ENCODE measurements at places on chromosomes 12 and 14.

DNA sequence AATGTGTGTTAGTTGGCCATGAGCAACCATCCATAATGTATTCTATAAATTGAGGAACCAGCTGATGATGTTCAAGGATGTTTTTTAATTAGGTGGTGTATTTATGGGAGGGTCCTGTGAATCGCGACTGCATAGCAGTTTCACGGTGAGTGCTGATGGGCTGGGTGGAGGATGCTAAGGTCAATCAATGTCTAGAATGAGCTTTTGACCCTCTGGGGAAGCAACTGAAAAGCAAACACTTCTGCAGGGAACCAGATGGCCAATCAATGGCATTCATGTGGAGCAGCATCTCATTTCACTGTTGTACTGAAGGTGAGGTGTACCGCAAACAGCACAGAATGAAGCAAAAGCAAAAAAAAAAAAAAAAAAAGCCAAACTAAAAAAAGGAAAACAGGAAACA is 676.1 kb upstream of the TMEM132C start:
- DNase-seq = no peak

GRCh38 chr12:123457980-123458779 is at the start of gene SNRNP35:
Gene SNRNP35, plus strand, starts transcription at chr12:123458139. Its CDS starts 7,402 bp downstream, at chr12:123465541.
- peak; percentile 90 for DNase-seq

DNA sequence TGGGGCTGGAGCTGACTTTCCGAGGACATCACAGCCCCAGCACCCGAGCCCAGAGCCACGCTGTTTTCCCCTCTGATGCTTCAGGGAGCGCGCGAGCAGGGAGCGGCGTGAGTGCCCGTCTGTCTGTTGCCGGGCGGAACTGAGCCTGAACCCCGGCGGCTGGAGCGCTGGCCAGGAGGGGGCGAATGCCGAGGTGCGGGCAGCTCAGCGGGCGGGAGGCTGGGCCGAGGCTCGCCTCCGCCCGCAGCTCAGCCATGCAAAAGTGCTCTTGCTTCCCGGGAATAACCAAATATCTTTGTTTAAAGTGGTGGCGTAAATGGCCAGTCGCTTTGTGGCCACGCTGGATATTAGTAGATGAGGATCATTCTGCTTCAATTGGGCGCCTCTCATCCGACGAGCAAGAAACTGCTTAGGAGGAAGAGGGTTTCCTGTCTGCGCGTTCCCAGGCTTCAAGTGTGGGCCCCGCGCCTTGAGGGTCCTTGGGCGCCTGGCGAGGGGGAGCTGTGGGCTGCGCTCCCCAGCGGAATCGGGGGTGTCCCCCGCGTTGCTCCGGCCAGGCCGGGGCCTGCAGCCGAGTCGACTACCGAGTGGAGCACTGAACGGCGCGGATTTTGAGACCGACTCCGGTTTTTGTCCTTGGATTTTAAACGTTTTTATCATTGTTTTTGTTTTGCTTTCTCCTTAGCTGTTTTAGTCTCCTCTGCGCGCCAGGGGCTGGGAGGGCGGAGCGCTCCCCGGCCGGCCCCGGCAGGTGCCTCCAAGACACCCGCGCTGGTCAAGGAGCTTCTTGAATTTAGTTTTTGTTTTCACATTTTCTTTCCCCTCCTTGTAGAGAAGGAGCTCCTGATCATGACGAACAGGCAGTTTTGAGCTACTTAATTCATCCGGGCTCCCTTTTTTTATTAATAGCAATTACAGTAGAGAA is 831 bp upstream of the NKX2-1 start:
- DNase-seq = no peak

GRCh38 chr12:129127211-129127610 is 273.9 kb downstream of the GLT1D1 start:
- no peak for DNase-seq

GRCh38 chr12:99976762-99977161 is 8.0 kb downstream of the ANKS1B start:
- DNase-seq = no peak

DNA sequence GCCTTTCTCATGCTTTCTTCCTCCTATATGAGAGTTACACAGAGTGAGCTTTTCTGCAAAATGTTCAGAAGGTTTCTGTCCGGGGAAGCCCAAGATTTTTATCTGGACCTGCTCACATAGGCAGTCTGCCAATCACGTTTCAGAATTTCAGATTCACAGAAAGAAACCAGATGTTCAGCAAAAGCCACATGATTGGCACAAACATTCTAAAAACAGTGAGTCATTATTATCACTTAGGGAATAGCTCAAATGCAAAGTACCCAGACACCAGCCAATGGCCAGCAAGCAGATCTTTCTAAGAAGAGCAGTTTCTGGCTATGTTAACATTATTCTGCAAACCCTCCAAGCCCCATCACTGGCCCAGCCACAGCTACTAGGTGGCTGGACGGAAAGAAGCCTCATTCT is 1558.5 kb upstream of the TMEM132C start:
- peak; percentile 95 for DNase-seq

DNA sequence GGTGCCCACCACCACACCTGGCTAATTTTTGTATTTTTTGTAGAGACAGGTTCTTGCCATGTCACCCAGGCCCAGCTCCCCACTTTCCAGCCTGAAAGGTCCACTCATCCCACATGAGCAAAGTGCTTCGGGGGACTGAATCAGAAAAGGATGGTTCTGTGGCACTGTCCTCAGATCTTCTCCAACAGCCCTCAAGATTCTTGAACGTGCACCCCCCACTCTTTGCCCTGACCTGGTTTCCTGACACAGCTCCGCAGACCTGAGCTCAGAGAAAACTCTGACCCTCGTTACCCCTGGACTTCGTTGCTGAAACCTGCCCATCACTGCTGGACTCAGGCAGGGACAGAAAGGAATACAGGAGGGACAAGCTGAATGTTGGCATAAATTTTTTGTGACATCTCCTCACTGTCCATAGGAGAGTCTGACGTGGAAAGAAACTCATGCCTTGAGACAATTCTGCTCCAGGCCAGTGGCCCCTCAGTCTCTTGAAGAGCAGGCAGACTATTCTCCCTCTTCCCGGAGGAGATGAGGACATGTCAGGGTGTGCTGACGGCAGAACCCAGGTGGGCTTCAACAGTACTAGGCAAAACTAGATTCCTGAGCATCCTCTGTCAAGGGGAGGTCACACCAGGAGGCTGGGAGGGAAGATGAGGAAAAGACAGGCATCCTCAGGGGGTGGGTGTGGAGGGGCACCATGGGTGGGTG is 149.3 kb downstream of the DPF3 start:
- no peak for DNase-seq

- no peak for DNase-seq
Measured at GRCh38 chr12:126726481-126727217, 1540.3 kb upstream of the TMEM132C start.

DNA sequence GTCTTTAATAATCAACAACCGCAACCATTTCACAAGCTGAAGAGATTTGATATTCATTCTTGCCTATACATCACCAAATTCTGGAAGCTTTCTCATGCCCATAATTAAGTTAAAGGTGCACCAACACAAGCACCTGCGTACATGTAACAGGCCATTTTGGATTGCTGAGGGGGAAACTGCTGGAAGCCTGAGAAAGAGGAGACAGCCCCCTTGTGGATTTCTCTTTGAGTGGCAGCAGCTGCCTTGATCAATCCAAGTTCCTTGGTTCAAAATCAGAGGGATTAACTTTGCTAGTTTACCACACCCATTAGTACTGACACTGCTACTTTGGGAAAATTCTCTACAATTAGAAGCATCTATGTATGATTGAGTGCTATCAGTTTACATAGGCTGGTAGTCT is 321.1 kb downstream of the NOVA1 start:
- no peak for DNase-seq

- DNase-seq = no peak
Measured at GRCh38 chr12:29201296-29201695, 52.2 kb downstream of the FAR2 start.

DNA sequence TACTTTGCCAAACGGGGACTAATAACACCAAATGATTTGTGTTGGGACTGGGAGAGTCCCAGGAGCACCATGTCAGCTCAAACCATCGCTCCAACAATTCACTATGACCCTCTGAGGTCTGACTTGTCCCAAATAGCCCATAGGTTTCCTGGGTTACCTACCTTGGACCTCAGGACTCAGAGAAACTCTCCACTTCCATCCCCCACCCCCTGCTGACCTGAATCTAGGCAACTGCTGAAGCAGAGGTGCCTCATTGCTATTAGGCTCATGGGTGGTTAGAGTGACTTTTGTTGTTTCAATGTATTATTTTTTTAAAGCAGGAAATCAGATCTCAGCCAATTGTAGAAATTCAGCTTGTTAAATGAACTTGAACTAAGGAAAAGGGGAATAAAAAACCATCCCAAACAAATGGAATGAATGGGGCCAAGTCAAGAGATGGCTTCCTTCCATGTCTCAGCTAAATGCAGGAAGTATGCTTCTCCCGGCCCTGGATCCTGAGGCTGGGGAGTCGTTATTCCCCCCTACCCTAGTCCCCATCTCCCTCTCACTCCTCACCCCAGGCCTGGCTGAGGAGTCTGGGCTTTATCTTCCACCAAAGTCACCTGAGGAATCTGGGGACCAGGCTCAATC is 80.9 kb upstream of the SLC24A4 start:
- DNase-seq = no peak

DNA sequence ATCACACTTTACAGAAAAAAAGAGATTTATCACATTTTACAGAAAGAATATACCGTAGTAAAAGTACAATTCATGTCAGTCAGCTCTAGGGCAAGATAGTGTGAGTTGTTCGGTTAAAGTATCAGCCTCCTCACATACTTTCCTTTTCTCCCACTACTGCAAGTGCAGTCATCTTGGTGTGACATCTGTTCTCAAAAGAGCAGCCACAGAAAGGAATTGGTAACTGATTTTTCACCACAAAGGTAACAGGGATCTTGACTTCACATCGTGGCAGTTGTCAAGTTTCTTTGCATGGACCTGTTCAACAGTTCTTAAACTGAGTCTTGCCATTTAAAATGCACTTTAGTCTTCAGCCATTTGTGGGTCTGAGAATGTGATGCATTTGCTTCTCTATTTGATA is 5.0 kb upstream of the E2F7 start:
- no peak for DNase-seq

- no peak for DNase-seq
Measured at GRCh38 chr12:105980085-105980484, 158.7 kb downstream of the NUAK1 start.

DNA sequence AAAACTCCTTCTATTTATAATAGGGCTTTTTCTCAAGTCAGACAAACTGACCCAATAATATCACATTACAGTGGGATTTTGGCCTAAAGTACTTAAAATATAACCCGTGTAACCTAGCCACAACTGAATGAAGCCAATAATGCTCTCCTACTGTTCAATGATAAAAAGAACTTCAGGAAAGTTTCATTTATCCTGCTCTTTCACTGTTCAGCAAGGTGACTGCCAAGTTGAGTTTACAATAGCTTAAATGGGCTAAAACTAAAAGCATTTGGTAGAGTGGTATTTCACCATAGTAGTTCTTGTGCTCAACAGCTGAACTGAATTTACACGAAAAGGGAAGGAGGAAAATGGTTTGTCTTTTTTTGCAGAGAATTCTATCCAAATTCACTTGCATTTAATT is 49.8 kb downstream of the CNTN1 start:
- DNase-seq = no peak

DNA sequence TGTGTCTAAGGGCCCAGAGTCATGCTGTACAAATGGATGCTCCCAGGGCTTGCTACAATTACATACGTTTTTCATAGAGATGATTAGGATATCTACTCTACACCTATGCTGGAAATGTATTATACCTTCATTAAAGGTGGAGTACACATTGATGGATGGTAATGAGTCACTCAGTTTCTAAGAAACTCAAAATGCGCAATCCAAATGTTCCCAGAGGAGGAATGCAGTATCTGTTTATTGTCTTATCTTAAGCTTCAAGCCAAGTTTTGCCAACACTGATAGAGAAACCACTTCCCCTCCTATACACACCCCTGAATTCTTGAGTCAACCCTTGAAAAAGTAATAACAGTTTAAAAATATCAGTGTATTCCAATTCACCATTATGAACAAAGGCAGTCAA is 266.6 kb upstream of the FAR2 start:
- peak; percentile 78 for DNase-seq

DNA sequence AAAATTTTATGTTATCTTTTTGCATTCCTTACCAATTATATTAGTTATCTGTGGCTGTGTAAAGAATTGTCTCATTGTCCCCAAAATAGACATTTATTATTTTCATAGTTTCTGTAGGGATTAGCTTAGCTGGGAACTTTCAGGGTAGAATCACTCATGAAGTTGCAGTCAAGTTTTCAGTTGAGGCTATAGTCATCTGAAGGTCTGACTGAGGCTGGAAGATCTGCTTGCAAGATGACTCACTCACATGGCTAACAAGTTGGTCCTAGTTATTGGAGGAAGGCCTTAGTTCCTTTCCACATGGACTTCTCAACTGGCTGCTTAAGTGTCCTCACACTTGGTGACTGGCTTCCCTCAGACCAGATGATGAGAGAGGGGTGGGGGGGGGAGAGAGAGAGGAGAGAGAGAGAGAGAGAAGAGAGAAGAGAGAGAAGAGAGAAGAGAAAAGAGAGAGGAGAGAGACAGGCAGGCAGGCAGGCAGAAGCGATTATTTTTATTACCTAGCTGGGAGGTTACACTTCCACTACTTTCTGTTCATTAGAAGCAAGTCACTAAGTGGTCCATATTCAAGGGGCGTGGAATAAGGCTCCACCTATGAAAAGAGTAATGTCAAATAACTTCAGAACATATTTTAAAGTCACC is 6.4 kb downstream of the AP5M1 start:
- peak; percentile 10 for DNase-seq

GRCh38 chr12:60144395-60144794 is 548.6 kb downstream of the SLC16A7 start:
- no peak for DNase-seq

GRCh38 chr14:39140170-39140569 is 26.0 kb downstream of the GEMIN2 start:
- no peak for DNase-seq

DNA sequence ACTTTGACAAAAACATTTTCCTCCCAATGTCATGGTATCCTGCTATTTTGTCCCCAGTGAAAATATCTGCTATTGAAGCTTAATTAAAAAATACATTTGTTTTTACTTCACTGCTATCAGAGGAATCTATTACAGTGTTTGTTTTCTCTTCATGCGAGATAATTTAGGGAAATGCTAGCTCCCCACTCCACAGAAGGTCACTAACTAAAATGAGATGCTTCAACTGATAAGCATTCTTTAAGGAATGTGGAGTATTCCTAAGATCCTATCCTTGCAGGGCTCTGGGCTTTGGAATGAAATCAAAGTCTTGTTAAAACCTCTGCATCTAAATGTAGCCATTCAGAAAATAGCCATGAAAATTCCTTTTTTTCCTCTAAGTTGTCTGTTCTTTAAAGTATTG is 39.5 kb downstream of the PAX9 start:
- no peak for DNase-seq

DNA sequence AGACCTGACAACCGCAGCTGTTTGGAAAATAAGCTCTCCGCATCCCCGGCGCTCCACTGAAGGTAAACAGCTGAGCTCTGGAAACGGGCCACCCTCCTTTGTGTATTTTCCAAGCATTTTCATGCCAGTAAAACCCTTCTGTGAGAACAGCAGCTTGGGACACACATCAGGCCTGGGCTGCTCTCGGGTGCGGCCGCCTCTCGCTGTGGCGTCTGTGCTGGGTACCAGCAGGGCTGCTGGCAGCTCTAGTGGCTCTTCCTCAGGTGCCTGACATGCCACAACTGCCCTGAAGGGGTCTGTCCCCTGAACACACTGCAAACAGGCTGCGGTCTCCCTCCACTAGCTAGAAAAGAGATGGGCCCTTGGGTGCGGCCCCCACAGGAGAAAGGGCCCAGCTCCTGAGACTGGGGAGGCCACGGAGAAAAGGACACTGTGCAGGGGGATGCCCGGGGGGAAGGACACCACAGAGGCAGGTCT is 96.3 kb downstream of the ITPK1 start:
- DNase-seq = no peak

- DNase-seq = peak; percentile 58
Measured at GRCh38 chr12:52181746-52182145, 10.1 kb downstream of the KRT80 start.
